NCI-H69 (cell line): ENCODE measurements at places on chromosomes 1 and 21.
A peak's percentile ranks its signal among the peaks of the same experiment; 100 is the strongest.

- DNase-seq = no peak
Measured at GRCh38 chr1:43866201-43866600, 67.4 kb upstream of the ARTN start.

- peak; percentile 70 for DNase-seq
Measured at GRCh38 chr1:231315887-231316286, 21.8 kb downstream of the EXOC8 start.

DNA sequence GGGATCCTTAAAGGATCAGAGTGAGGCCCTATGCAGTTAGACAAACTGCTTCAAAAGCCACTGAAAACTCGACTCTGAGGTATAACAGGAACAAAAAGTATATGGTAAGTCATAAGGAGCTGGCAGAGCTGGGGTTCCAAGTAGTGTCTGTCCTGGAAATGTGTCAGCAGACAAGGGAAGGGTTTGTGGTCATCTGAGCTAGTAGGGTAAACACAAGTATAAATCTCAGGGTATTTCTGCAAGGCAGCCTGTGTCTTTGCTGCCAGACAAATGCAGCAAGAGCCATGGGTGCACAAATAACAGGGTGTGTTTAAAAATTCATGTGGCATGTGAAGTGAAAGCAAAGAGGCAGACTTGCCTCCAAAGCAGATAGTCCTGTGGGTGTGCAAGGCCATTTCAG is 759.0 kb upstream of the ADAMTS5 start:
- no peak for DNase-seq

DNA sequence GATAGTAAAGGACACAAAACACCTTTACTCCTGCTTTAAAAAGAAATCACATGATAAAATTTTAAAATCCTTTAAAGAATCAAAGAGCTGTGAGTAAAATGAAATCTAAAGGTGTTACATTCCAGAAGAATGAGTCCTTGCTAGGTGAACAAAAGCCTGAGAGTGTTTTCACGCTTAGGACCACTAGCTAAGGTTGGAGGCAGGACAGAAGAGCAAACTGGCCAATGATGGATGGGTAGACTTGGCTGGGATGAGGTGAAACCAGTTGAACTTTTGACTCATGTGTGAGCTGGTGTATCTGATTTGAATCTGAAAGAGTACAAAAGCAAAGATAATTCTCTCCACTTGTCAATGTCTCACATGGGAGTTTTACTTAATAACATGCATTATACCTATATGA is 35.1 kb downstream of the CATSPERE start:
- DNase-seq = no peak

DNA sequence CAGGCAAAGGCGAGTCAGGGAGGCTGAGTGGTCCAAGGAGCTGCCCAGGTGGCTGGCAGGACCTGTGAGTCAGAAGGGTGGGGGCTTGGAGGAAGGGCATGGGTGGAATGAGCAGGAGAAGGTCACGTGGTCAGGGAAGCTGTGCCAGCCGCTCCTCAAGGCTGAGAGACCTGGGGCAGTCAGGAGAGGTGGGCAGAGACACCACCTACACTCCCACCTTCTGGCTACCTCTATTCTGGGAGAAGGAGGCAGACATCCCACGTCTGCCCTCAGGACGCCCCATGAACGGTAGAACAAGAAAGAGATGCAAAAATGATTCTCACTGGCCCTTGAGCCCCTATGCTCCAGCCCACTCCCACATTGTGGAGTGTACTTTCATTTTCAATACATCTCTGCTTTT is 151.8 kb upstream of the RAB4A start:
- no peak for DNase-seq

DNA sequence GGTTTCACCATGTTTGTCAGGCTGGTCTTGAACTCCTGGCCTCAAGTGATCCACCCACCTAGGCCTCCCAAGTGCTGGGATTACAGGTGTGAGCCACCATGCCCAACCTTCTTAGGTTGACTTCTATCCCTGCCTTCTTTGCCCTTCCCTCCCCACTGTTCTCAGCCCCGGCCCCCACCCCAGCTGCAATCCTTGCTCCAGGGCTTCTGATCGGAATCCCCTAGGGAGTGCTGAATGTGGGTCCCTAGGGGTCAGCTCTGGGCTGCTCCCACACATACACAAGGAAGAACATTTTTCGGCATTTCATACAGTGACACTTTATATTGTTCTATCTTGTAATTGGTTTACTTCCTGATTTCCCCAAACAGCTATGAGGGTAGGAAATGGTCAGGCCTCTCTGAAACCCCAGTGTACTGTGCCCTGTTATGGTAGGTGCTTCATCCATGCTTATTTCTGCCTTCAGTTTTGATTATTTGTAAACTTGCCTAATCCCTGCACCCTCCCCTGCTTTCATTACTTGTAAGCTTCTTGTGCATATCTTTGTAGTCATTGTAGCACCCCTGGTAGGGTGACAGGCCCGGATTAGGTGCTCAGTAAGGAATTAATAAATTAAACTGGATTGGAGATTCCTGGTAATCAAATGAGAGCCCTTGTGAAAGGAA is 5.8 kb upstream of the SRP9 start:
- no peak for DNase-seq

GRCh38 chr1:117661027-117661426 is 55.2 kb downstream of the TENT5C start:
- no peak for DNase-seq

DNA sequence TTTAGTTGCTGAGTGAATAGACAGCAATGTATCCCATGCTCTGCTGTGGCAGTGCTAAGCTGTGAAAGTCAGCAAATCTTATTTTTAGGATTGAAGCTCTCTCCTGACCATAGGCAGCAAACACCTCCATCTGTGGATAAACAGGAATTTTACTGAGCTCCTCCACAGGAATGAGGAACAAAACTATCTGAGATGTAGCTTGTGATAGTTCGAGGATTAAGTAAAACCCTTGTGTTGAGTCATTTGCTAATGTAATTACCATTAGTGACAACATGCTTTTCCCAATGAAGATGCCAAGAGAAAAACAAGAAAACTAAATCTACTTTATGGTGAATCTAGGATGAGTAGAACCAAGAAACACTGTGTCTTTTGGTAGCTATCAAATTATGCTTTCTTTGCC is 122.7 kb downstream of the CLEC20A start:
- no peak for DNase-seq

DNA sequence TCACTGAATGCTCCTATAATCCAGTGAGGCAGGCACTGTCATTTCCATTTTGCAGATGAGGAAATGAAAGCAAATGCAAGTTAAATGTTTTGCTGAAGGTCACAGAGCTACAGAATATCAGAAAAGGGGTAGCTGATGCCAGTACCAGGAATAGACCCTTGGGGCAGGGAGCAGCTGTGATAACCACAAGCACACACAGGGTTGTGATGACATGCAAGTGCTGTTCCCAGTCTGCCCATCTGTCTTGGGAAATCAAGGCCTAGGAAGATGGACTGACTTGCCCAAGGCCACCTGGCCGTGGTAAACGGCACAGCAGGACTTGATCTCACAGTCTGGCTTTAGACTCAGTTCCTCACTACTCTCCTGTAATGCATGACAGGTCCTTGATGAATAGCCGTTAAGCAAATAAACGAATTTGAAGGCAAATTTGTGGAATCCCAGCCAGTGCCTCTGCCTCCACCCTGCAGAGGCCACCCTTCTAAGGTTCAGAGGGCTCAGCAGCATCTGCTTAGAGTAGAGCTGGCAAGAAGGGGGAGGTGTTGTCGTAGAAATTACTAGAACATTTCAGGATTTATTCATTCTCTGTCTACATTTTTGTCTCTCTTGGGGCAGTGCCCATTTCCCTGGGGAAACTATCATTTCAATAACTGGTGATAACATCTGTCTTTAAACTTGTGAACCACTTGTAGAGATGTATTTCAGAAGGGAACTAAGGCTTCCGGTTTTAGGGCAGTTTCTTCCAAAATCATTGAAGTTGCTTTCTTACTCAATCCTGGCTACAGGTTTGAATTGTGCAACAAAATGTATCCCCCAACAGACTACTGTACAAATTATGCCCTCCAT is 53.2 kb upstream of the MRPS6 start:
- DNase-seq = peak; percentile 99

DNA sequence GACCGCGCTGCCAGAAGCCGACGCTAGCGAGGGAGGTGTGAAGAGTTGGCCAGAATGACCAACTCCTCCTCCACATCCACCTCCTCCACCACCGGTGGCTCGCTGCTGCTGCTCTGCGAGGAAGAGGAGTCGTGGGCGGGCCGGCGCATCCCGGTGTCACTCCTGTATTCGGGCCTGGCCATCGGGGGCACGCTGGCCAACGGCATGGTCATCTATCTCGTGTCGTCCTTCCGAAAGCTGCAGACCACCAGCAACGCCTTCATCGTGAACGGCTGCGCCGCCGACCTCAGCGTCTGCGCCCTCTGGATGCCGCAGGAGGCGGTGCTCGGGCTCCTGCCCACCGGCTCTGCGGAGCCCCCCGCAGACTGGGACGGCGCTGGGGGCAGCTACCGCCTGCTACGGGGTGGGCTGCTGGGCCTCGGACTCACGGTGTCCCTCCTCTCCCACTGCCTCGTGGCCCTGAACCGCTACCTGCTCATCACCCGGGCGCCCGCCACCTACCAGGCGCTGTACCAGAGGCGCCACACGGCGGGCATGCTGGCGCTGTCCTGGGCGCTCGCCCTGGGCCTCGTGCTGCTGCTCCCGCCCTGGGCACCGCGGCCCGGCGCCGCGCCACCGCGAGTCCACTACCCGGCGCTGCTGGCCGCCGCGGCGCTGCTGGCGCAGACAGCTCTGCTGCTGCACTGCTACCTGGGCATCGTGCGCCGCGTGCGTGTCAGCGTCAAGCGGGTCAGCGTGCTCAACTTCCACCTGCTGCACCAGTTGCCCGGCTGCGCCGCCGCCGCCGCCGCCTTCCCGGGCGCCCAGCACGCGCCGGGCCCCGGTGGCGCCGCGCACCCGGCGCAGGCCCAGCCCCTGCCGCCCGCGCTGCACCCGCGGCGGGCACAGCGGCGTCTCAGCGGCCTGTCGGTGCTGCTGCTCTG is 1.2 kb downstream of the GPR88 start:
- peak; percentile 62 for DNase-seq

- no peak for DNase-seq
Measured at GRCh38 chr1:177811429-177811828, 158.4 kb downstream of the SEC16B start.

- peak; percentile 7 for DNase-seq
Measured at GRCh38 chr1:116971258-116971860, 30.2 kb upstream of the CD101 start.

DNA sequence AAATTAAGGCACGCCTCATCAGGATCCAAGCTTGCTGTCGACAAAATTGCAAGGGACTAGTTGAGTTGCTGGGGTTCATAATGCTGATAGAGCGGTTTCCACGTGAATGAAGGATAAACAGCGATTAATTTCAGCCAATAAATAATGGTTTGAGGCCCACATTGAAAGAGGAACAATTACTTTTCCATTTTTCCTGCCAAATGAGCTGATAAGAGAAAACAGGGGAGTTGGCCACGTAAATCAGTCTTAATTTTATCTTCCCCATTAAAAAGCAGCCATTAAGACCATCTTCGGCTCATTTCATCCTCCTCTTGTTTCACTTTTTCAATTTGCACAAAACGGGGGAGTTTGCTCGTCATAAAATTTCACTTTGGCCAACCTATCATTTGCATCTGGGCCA is 235.5 kb upstream of the RRP15 start:
- peak; percentile 88 for DNase-seq

- DNase-seq = no peak
Measured at GRCh38 chr21:34520764-34521508, 8.9 kb upstream of the KCNE1 start.

GRCh38 chr1:56715156-56715555 is 70.0 kb downstream of the PRKAA2 start:
- DNase-seq = no peak

- DNase-seq = no peak
Measured at GRCh38 chr1:96360036-96360795, 361.4 kb upstream of the PTBP2 start.

DNA sequence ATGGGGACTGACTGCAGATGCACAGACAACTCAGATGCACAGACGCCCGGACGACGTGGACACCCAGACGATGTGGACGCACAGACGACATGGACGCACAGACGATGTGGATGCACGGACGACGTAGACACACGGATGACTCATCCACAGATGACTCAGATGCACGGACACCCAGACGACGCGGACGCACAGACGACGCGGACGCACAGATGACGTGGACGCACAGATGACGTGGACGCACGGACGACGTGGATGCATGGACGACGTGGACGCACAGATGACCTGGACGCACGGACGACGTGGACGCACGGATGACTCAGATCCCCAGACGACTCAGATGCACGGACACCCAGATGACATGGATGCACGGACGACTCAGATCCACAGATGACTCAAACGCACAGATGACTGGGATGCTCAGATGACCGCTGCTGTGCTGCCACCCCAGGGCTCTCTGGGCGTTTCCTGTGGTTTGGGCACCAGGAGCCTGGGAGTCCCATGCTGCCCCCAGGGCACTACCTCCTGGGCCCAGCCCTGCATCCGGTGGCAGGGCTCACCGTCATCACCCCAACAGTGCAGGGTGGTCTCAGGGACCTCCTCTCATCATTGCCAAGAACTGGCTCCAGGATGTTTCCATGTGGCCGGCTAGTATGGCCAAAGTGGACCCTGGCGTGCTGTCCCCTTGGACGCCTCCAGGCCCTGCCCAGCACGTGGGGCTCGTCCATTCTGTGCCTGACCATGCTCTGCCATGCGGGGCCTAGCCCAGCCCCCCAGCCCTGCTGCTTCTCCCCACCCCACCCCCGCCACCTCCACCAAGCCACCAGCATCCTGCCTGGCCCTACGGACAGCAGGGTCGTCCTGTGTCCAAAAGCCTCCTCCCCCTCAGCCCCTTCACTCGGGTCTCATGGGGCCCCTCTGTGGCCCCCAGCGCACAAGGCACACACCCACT is 14.0 kb downstream of the FAAP20 start:
- DNase-seq = no peak
